ENCODE measurements at places on chromosomes 11 and 22.

DNA sequence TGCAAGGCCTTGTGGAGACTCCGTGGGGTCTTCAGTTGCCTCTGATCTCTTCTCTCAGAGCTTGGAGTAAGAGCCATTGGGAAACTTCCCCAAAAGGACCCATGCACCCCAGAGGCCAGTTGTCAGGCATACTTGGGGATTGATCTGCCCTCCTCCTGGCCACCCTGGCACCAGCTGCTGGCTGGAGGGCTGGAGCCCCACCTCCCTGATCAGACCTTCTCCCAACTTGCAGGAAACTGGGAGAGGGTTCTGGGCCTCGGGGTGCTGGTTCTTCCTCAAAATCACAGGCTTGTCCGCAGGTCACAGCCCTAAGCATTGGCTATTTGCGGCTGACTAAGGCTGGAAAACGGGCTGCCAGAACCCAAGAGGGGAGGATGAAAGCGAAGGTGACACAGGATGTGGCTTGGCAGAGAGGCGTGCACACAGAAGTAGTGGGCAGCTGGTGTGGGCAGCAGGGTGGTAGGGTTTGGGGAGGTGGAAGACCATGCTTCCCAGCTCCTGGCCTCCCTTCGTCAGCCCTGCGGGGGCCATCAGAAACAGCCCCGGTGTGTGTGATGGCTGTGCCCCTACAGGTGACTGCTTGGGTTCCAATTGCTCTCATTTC lies 1.3 kb upstream of the DGKZ start:
- DNase-seq: no peak

- DNase-seq: no peak
Observed at GRCh38 chr22:43876866-43877509, 14.7 kb upstream of the SULT4A1 start.

GRCh38 chr22:46058591-46059519 lies 81.9 kb upstream of the WNT7B start:
- DNase-seq: no peak

GRCh38 chr11:68978626-68978930 lies 2.2 kb downstream of the MRGPRD start:
- no peak for DNase-seq

- DNase-seq: no peak
Observed at GRCh38 chr11:12846786-12847615, 162.1 kb upstream of the RASSF10 start.

DNA sequence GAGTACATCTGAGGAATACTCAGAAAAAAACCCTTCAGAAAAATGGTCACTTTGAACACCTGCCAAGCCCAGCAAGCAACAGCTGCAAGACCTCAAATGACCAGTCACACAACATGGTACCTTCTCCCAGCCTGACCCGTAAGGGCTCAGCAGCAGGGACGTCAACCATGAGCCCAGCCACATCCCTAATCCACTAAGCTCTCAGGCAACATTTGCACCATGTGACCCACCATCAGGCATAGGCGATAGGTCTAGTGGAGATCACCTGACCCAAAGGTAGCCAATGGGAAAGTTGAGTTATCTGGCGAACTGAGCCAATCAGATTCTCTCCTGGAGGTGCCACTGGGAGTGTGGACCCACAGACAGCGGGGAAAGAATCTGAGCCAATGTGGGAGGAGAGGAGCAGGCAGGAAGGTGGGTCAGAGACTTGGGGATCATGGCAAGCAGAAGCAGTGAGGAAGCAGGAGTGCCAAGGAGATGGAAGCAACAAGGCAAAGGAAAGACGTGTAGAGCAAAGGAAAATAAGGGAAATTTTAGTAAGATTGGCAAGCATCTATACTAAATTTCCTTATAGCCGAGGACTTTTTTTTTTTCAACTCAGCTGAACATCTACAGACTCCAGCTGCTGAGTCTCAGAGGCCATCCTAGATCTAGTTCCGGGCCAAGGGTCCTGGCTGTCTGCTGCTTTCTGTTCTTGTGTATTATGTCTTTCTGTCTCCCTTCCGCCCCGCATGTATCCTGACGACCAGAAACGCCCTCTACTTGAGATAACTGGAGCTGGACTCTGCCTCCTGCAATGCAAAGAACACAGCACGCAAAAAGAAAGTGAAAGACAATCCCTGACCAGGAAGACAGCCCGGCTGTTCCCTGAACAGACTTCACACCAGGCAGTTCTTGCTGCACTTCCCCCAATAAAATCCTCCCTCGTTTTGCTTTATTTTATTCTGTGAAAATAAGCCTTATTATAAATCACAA lies 11.0 kb upstream of the PLAAT2 start:
- DNase-seq: no peak

DNA sequence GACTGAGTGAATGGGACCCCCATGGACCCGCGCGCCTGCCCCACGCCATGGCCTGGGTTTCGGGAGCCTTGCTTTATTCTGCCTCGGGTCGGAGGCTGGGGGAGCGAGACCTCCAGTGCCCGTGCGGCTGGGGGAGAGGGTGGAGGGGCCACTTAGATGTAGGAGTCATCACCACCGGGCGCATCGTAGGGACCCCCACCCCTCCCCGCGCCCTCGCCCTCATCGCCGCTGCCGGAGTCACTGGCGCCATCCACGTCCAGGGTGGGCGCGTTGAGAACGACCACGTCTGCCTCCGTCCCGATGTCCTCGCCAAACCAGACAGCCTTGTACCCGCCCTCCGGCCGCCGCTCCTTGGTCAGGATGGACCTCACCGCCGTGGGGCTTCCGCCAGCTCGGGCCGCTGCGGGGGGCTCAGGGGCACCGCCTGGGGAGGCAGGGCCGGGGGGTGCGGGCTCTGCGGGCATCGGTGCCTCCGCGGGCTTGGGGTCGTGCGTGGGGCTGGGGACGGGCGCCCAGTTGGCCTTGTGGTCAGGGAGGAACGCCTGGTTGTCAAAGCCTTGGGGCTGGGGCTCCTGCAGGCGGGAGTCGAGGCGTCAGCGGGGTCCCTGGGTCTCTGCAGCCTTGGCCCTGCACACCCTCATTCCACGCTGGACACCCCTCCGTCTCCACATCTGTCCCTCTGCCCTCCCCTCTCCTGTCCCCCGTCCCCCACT lies 1.6 kb upstream of the IRF7 start:
- no peak for DNase-seq

- DNase-seq: no peak
Observed at GRCh38 chr22:49569286-49570031, 258.2 kb downstream of the BRD1 start.

GRCh38 chr22:17606496-17606895 lies 22.1 kb downstream of the ATP6V1E1 start:
- DNase-seq: no peak

Data from GDM1 (cell line).